ENCODE measurements at places on chromosomes 4 and X. TPM values are rescaled to one million over a fixed set of nuclear protein-coding genes. Genes with fewer than 3 reads are reported as not detected.

GRCh38 chrX:150897421-150898320 is 797 bp downstream of the CD99L2 start:
- peak; percentile 54 for DNase-seq

GRCh38 chr4:120209706-120210105 is 143.1 kb upstream of the MAD2L1 start:
- DNase-seq, result no peak

- DNase-seq, result peak; percentile 38
Measured at GRCh38 chrX:43750248-43750676, 94.2 kb downstream of the MAOA start.

- DNase-seq, result no peak
Measured at GRCh38 chr4:113009461-113009860, 40.0 kb upstream of the ANK2 start.

- DNase-seq, result no peak
Measured at GRCh38 chrX:125132274-125132673, 187.4 kb upstream of the TEX13C start.

DNA sequence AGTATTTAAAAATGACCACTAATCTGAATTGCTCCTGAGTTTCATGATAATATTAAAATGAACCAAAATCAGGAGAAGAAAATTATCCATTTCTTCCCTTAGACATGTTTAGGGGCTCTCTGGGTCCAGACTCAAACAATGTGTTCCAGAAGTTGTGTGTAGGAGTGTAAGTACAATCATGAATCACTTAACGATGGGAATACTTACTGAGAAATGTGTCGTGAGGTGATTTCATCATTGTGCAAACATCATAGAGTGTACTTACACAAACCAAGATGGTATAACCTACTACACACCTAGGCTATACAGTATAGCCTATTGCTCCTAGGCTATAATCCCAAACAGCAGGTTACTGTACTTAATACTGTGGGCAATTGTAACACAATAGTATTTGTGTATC is 74.8 kb downstream of the STPG2 start:
- no peak for DNase-seq

- DNase-seq, result no peak
Measured at GRCh38 chr4:183515411-183515810, 10.6 kb downstream of the ING2 start.

GRCh38 chr4:178553201-178553600 is 1111.0 kb upstream of the AGA start:
- no peak for DNase-seq

- DNase-seq, result no peak
Measured at GRCh38 chrX:44178274-44179053, 165.0 kb downstream of the EFHC2 start.

DNA sequence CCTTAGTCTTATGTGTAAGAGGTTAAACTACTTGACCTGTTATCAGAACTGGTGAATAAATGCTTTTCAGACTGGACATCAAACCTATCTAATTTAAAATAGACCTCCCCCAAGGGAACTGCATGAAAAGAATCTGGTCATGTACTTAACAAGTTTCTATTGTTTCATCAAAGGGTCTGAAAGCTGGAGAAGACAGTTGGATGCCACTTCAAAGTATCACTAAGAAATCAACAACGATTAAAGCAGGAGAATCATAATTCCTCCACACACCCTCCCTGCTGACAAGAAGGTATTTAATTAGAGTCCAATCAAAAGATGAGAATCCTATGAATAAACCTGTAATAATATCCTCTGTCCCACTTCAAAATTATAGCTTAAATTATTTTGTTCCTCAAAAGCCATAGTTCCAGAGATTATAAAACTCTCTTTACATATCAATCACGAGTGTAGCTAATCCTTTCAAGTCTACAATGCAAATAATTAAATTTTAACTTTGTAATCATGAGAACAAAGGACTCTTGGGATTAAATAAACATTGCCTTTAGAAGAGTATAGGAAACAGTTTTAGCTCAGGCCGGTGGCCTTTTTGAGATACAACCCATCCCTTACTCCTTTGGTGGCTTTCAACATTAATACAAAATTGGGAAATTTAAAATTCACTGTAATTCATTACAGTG is 35.1 kb downstream of the TSPAN5 start:
- no peak for DNase-seq

DNA sequence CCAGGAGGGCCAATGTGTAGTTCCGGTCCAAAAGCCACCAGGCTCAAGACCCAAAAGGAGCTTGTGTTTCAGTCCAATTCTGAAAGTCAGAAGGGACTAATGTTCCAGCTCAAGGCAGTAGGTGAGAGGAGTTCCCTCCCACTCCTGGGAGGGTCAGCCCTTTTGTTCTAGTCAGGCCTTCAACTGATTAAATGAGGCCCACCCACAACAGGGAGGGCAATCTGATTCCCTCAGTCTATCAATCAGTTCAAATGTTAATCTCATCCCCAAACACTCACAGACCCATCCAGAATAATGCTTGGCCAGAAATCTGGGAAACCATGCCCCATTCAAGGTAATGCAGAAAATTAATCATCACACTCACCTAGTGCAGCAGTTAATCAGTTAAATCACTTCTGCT is 35.8 kb upstream of the RASGEF1B start:
- DNase-seq, result no peak

DNA sequence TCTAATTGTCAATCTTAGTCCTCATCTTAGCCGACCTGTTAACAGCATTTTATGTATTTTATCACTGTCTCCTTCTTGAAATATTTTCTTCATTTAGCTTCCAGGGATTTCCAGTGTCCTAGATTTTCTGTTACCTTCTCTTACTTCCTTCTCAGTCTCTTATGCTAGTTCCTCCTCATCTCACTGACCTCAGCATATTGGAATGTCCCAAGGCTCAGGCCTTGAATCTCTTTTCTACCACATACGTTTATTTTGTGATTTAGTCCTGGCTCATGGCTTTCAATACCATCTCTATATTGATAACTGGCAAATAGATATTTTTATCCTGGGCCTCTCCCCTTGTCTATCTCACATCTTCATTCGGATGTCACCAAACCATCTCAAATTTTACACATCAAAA is 61.1 kb downstream of the IQCM start:
- no peak for DNase-seq

GRCh38 chr4:150591406-150591805 is 9.5 kb downstream of the MAB21L2 start:
- DNase-seq, result no peak

DNA sequence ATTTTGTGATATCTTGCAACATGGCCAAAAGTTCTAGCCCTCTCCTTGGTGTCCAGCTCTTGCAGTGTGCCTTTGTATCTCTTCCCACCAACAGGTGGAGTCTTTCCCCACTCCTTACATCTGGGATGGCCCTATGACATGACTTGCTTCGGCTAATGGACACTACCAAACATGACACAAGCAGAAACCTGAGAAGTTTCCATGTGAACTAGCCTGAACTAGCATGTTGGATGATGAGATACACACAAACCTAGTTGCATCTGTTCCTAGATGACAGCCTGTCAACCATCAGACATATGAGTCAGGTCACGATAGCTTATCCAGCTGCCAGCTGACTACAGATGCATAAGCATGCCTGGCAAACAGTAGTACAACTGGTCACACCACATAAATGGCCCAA is 207.5 kb upstream of the FTHL17 start:
- no peak for DNase-seq

DNA sequence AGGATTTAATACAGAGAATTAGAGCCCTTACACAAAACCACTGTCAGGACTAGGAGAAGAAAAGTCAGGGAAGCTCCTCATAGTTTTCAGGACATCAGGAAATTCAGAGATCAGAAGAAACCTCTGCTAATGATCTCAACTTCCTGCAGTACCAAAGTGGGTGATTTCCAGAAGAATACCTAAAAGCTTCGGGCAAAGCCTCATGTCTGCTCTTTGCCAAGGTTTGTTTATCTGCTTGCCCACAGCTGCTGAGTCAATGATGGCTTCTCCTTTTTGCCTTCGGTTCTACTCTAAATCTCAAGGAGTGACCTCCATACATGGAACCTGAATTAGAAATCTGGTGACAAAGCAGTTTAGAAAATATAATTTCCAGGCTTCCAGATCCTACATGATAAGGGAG is 68.4 kb downstream of the USP38 start:
- DNase-seq, result no peak

SOWAHB gene
- total RNA-seq, result not detected

EXOC1 gene
- 37.2 TPM for total RNA-seq

SPARCL1 gene
- total RNA-seq, result not detected

FRG2 gene
- total RNA-seq, result not detected

RBM46 gene
- not detected for total RNA-seq

ZNF280C gene
- 6.7 TPM for total RNA-seq

TMEM35A gene
- total RNA-seq, result not detected

HS6ST2 gene
- 0.38 TPM for total RNA-seq
